ENCODE measurements at places on chromosomes 2 and 18.

- DNase-seq: no peak
Measured at GRCh38 chr2:238924796-238925195, 76.9 kb downstream of the TWIST2 start.

GRCh38 chr2:233974530-233975071 lies 57.4 kb downstream of the TRPM8 start:
- peak; percentile 90 for DNase-seq

- DNase-seq: no peak
Measured at GRCh38 chr2:218566296-218566695, 1.9 kb downstream of the USP37 start.

GRCh38 chr2:181546086-181546485 lies 88.9 kb downstream of the ITGA4 start:
- peak; percentile 35 for DNase-seq

GRCh38 chr2:180222644-180223043 lies 215.5 kb upstream of the CWC22 start:
- peak; percentile 97 for DNase-seq

DNA sequence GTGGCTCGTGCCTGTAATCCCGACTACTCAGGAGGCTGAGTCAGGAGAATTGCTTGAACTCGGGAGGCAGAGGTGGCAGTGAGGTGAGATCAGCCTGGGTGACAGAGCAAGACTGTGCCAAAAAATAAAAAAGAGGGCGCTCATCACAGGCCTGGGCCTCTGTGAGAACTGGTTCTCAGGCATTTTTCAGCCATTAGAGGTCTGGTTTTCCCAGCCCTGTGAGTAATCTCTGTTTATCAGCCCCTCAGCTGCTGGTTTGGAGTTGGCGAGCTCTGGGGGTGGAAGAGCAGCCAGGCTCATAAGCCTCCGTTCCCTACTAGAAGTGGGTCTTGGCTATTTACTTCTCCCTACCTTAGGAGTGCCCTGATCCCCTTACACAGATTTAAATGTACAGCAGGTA lies 53.1 kb downstream of the CHRNA1 start:
- DNase-seq: peak; percentile 3

DNA sequence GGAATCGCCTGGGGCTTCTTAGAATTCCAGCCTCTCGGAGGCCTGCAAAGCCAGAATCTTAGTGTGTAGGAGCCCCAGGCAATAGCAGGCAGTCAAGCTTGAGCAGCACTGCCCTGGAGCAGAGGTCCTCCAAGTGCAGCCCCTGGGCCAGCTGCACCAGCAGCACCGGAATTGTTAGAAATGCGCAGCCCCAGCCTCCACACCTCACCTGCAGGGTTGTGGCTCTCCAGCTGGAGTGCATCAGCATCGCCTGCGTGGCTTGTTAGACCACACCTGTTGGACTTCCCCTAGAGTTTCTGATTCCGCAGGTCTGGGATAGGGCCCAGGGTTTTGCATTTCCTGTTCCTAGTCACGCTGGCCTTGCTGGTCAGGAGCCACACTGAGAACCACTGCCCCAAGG lies 100.3 kb downstream of the ASAP2 start:
- DNase-seq: no peak

- no peak for DNase-seq
Measured at GRCh38 chr2:69615078-69615625, 28.4 kb downstream of the AAK1 start.

DNA sequence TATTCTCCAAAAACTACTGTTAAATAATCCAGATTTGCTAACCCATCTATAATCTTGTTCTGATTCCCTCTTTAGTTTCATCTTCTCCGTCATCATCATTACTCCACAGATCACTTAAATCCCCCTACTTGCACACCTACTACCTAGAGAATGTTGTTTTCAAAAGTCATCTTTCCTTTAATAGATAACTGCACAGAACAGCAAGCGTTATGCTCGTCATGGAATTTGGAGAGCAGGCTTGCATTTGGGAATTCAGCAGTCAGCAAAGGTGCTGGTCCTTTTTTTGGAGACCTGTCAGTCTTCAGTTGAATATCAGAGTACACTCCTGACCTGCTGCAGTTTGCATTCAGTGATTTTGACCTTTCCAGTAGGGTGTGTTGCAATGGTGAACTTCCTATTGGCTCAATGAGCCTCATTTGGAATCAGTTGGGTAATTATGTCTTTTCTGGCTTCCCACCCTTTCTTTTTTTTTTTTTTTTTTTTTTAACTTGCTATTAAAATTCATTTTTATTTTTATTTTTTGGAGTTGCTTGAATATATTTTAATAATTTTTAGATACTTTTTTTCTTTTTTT lies 110.6 kb downstream of the HNRNPLL start:
- no peak for DNase-seq

DNA sequence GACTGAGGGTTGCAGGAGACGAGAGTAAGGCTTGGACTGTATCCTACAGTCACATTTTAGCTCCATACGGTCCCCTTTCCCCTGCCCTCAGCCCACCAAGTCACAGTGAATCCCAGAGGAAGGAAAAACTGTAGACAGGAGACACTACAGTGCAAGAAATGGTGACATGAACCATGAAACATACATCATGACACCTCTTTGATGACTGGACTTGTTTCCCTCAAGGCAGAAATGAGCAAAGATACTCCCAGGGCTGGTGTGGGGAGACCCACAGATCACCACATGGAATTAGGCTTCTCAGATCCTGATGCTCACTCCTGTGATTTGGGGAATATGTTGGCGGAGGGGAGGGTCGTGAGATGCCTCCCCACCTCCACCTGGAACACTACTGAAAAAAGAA lies 48.2 kb upstream of the SPP2 start:
- DNase-seq: no peak

DNA sequence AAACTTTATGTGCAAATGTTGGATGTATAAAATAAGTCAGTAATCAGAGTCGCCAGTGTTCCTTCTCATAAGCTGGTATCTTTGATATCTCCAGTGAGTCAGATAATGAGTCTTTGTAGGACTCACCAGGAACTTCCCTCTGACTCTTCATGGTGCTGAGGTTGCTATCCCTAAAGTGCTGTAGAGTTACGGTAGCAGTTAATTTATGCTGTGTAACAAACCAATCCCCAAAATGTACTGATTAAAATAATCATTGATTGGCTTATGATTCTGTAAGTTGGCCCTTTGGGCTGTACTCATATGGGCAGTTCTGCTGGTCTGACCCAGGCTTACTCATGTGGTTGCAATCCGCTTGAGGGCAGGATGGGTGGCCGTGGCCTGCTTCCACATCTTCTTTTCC lies 43.8 kb downstream of the MAIP1 start:
- no peak for DNase-seq

DNA sequence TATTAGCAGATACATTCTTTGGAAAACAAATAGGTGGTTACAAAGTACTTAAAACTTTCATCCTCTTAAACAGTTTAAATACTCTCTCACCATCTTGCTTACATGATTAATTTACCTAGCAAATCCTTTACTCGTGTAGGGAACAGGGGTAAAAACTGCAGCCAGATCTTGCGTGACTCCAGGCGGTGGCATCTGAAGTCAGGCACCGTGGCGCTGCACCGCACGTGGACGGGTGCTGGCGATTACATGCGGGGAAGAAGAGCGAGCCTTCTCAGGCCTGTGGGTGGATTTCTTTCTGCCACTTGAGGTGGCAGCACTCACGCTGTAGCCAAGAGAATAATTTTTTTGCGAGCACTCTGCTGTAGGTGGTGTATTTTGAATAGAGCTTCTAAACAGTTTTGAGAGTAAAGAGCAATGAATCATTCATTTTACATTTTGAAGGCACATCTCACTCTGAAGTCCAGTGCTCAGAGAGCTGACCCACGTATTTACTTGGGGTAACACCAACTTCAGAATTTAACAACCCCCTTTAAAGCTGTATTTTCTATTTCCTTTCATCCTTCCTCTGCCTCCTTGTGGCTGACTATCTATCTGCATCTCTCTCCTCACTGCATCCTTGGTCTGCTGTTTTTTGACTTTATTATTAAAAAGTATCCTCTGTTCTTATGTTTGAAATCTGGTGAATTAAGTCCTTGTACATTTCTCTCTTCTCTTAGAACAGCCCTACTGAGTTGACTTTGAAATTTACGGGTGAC lies 68.9 kb downstream of the EPAS1 start:
- no peak for DNase-seq

DNA sequence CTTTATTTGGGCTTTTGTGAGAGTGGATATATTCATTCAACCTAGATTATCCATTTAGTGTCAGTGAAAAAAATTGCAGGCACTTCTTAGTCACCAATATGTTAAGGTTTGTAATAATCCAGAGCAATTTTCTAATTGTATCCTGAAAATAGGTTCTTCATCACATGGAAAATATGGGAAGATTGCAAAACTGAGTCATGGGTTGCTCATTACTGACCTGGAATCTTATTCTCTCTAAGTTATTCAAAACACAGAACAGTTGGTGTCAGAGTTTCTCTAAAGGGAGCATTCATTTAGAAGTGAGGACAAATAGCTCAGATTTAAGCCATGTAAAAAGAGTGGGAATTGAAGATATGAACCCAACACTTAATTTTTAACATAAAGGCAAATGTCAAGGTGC lies 181.3 kb downstream of the IKZF2 start:
- DNase-seq: peak; percentile 28

DNA sequence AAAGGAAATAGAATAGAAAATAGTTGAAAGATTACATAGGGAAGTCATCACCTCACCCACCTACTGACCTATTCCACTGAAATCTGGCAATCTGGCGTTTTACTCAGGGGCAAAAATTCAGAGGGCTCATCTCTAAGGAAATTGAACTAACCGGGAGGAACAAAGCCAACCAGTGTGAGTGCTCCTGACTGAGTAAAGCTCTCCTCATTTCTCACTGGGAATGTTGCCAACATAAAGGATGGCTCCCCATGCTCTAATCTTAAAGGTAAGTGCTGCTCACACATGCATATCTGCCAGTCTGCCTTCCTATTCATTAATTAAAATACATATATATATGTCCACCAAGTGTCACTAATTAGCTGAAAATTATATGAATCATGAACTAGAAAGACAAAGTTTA lies 13.5 kb upstream of the DOK6 start:
- DNase-seq: no peak

- no peak for DNase-seq
Measured at GRCh38 chr18:36717422-36718110, 111.2 kb downstream of the TPGS2 start.

DNA sequence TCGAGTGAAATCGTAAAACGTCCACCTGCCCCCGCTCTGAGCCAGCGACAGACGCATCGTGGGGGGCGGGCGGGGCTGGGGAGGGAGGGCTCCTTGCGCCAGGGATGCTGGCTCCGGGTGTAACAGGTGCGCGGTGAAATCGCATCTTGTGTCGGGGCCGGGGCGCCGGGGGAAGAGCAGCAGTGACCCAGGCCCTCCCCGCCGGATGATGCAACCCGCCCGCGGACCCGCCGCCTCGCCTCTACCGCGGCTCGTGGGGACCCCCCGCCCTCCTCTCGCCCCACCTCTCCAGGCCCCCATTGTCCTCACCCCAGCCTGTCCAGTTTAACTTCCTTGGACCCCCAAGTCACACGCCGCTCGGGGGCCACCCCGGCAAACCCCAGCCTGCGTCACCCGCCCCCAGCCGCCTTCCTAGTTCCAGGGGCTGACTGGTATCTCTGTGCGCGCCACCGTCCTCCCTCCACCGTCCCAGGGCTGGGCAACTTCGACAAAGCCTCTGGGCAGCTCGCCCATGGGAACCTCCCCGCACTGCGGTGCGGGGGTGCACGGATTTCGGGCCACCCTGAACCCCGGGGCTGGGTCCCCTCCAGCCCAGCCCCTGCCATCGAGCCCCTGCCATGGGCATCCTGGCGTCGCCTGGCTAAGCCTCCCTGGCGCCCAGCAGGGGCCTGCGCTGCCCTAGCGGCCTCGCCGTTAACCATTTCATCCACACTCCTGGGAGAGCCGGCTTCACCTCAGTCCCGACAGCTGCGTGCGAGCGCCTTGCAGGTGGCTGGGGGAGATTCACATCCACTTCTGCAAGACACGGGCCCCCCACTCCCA lies 799 bp upstream of the KIF1A start:
- DNase-seq: no peak

DNA sequence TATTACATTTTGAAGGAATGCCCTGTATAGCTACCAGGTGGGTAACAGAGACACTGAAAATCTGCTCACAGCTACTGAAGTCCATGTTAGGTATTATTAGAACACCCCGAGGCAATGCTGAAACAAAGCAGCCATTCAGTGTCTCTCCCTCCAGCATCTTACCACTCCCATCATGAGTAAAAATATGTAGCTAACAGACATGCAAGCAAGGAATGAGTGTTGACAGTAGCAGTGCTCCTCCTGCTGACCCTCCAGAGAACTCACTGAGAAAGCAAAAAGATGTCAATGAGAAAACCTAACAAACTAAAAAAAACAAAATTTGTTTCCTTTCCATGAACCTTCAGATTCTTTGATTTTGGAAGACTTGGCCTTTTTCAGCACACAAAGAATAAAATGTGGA lies 393.9 kb downstream of the LRRTM1 start:
- no peak for DNase-seq

DNA sequence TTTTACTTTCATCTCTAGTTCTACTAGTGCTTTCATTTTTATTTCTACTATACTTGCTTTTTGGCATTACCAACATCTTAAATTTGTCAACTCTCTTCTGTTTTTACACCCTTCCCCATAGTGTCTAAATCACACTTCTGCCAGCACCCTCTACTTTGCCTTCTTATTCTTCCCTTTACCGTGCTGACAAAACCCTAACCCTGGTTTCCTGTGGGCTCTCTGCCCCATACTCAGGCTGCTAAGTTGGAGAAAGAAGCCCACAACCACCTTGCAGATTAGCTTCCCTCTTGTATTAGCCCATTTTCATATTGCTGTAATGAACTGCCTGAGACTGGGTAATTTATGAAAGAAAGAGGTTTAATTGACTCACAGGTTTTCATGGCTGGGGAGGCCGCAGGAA lies 24.8 kb downstream of the GIGYF2 start:
- DNase-seq: no peak

DNA sequence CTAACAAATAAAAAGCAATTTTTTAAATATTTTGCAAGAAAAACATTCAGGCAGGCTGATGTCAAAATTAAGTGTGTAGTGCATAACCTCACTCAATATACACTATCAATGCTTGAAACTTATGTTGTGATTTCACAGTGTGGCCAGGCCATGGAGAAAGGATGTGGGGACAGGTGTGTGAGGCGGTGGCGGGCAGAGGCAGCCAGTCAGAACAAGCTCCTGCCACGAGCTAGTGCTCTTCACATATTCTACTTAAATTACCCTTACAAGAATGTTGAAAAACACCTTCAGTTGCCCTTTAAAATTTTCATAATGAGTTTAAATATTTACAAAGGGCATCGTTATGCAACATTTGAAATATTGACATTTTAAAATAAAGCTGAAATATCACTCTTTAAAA lies 43.2 kb downstream of the CYB5A start:
- no peak for DNase-seq

- DNase-seq: peak; percentile 39
Measured at GRCh38 chr18:7596147-7596546, 29.0 kb downstream of the PTPRM start.

GRCh38 chr2:37377187-37377532 lies 32.7 kb downstream of the QPCT start:
- DNase-seq: peak; percentile 48

GRCh38 chr18:73715210-73715670 lies 432.4 kb downstream of the FBXO15 start:
- no peak for DNase-seq

GRCh38 chr18:39453882-39454281 lies 1888.3 kb upstream of the CELF4 start:
- DNase-seq: peak; percentile 77

- no peak for DNase-seq
Measured at GRCh38 chr2:191012346-191012745, 1.6 kb downstream of the STAT1 start.

Data from skeletal muscle cell (primary cell).